NCI-H460 (cell line): ENCODE measurements at places on chromosomes 16 and 17. TPM values are rescaled to one million over a fixed set of nuclear protein-coding genes. Genes with fewer than 3 reads are reported as not detected.

The TMC8 gene
- total RNA-seq = 0.30 TPM in 1 of 2 replicates, not detected in the other

The ITGB4 gene
- 14.5 and 18.0 TPM in 2 replicates for total RNA-seq

The CCL4L2 gene
- total RNA-seq = not detected in 2 replicates

The PLLP gene
- total RNA-seq = 0.58 and 2.1 TPM in 2 replicates

The SEPTIN12 gene
- total RNA-seq = not detected in 2 replicates

The CLEC10A gene
- total RNA-seq = not detected in 2 replicates

The CHST5 gene
- total RNA-seq = 0.64 and 0.87 TPM in 2 replicates

The CCL1 gene
- not detected in 2 replicates for total RNA-seq

The NPB gene
- 0.05 TPM in 1 of 2 replicates, not detected in the other for total RNA-seq

The HEXD gene
- 8.8 and 14.1 TPM in 2 replicates for total RNA-seq

The GAS2L2 gene
- total RNA-seq = not detected in 2 replicates

The PYY gene
- not detected in 2 replicates for total RNA-seq

The KRT39 gene
- total RNA-seq = not detected in 2 replicates

The SHBG gene
- 0.10 TPM in 1 of 2 replicates, not detected in the other for total RNA-seq

DNA sequence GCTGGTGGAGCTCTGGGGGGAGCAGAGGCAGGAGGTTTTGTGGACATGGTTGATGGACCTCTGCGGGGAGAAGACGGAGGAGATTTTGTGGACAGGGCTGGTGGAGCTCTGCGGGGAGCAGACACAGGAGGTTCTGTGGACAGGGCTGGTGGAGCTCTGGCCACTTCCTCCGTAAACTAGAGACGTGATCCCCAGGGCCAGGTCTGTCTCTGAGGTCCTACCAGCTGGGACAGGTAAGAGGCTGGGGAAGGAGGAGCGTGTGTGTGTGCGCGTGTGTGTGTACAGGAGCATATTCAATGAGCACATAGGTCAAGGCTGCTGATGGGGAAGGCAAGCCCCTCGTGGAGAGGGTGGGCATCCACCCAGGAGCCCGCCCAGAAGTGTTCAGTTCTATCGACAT lies 20.6 kb downstream of the RPH3AL start:
- DNase-seq = no peak

GRCh38 chr16:50297301-50298074 lies 31.1 kb downstream of the ADCY7 start:
- no peak for DNase-seq

- DNase-seq = no peak
Observed at GRCh38 chr16:19499006-19499405, 22.9 kb downstream of the GDE1 start.

- no peak for DNase-seq
Observed at GRCh38 chr17:73248532-73248931, 13.1 kb downstream of the CPSF4L start.

- DNase-seq = no peak
Observed at GRCh38 chr17:68207651-68208253, 40.1 kb upstream of the AMZ2 start.

DNA sequence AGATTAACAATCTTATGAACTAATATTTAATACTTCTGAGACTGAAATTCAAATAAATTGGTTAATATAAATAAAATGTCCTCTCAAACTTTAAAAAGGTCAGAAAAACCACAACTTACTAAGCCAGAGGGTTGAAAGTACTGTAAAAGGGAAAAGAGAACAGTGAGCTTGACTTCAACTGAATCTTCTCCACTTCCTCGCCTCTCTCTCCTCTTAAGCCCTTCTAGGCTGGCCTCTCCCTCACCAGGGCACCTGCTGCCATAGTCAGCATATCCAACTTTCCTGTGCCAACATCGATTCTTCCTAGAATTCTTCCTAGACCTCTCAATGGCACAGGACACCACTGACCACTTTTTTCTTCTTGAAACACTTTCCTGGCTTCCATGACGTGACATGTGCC lies 19.4 kb downstream of the GNA13 start:
- DNase-seq = no peak

GRCh38 chr17:77331301-77331864 lies 190.6 kb downstream of the SEC14L1 start:
- peak; percentile 79 for DNase-seq

- no peak for DNase-seq
Observed at GRCh38 chr17:48676963-48677558, 45.3 kb downstream of the PRAC1 start.

DNA sequence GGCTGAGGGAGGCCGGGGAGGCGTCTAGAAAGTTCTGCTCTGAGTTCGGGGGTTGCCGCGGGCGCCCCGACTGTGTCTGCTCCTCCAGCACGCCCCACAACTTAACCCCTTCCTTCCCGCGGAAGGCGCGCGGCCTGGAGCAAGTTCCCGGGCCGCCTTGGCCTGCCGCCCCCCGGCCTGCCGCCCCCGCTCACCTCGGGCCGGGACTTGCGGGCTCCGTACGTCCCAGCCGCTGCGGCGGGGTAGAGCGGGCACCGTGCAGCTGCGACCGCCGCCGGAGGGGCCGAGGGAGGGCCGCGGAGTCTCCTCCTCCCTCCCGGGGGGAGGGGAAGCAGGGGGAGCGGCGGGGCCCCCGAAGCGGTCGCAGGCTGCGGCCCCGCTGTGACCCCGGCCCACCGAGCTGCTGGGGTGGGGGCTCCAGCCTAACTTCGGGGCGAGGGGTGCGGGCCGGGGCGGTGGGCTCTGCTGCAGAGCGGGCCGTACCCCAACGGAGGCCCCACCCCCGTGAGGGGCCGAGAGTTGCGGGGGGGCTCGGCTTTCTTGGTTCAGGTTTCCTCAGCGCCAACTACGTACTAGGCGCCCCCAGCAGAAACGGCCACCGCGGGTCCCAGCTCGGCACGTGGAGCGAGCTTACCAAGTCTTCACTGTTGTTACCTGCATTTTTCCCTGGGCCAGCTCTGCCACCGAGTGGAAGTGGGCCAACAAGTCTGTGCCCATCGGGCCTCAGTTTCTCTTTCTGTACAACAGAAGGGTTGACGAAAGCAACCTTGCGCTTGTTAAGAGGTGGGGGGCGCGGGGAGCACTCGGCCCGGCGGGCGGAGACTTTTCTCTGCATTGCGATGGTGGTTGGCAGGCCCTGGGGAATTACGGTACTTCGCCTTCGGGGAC lies at the start of gene CCDC102A:
Gene CCDC102A, minus strand, starts transcription at position 266 of the 888 bp plus-strand sequence. CDS start 7,394 bp downstream, outside the sequence.
- peak; percentile 13 for DNase-seq

GRCh38 chr17:61088556-61088955 lies 311.1 kb upstream of the TBX2 start:
- DNase-seq = no peak

DNA sequence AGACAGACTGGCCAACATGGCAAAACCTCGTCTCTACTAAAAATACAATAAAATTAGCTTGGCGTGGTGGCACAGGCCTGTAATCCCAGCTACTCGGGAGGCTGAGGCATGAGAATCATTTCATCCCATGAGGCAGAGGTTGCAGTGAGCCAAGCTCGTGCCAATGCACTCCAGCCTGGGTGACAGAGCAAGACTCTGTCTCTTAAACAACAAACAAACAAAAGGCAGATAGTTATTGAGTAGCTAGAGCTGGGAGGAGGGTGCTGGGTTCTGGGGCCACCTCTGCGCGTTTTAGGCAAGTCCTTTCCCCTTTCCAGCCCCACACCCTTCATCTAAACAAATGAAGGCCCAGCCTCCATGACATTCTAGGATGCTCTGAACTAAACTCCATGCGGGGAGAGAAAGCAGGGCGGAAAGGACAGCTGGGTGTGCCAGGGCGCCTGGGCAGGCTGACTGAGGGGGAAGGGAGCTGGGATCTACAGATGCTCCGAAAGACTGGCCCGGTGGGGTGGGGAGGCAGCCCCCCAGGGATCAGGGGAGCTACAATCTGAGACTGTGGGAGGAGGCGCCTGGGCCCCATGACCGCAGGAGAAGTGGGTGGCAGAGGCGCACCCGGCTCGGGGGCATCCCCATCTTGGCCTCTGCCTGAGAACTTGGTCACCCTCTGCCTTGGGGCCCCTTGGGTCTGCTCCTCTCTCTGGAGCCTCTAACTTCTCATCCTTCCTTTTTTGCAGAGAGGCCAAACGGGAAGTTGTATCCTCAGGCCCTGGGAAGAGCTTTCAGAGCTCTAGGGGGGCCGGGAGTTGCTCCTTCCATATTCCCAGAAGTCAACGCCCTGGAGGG lies 910 bp downstream of the ITGAL start:
- no peak for DNase-seq

- DNase-seq = no peak
Observed at GRCh38 chr17:60422162-60422665, at the start of gene CHCT1. TSS of gene CHCT1 (plus strand) at chr17:60422489. CDS start at chr17:60422593, 104 bp downstream.

GRCh38 chr17:59547131-59547915 lies 18.1 kb upstream of the DHX40 start:
- DNase-seq = no peak

GRCh38 chr16:2214719-2214968 lies at the start of gene PGP:
TSS of gene PGP (minus strand) at chr16:2214840. CDS start at chr16:2214777, 63 bp downstream.
- no peak for DNase-seq

GRCh38 chr16:17777408-17777863 lies 306.7 kb upstream of the XYLT1 start:
- peak; percentile 58 for DNase-seq

DNA sequence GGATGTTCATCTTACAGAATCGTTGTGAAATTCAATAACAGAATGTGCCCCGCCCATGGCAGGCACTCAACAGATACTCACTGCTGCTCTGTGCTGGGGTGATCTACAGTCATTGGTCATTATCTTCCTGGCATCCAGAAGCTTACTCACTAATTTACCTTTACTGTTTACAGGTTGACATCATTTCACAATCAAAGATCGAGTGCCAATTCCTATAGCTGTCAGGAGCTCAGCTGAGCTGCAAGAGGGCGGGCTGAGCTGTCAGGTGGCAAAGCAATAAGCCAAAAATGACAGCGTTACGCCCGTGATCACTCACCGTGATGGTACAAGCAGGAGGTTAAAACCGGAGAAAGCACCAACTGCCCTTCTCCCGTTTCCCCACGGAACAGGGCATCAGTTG lies 51.2 kb downstream of the LITAF start:
- no peak for DNase-seq

DNA sequence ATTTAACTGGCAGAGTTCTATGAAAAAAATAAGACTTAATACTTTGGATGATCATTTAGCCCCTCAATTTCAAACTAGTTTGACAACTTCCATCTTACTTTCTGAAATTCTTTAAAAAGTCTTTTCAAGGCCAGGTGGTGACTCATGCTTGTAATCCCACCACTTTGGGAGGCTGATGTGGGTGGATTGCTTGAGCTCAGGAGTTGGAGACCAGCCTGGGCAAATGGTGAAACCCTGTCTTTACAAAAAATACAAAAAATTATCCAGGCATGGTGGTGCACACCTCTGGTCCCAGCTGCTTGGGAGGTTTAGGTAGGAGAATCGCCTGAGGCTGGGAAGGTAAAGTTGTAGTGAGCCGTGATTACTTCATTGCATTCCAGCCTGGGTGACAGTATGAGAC lies 154.4 kb downstream of the TANC2 start:
- no peak for DNase-seq

- no peak for DNase-seq
Observed at GRCh38 chr16:49021136-49021535, 260.5 kb downstream of the CBLN1 start.

- DNase-seq = no peak
Observed at GRCh38 chr17:47884905-47885730, 10.9 kb upstream of the SP2 start.

DNA sequence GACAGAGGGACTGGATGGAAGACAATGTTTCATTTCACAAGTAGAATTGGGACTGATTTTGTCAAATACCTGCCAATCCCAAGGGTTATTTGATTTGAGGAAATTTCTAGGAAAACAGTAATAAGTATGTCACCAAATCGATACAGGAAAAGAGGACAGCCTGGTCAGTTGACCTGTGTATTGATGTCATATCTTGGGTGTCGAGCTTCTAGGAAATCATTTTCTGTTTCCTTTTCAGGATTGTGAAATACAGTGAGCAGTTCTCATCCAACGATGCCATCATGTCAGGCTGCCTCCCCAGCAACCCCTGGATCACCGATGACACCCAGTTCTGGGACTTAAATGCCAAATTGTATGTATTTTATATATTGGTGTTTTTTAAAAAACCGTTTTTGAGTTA lies 56.1 kb downstream of the RGS9 start:
- peak; percentile 43 for DNase-seq

- no peak for DNase-seq
Observed at GRCh38 chr17:40106760-40107521, 6.6 kb upstream of the NR1D1 start.

GRCh38 chr17:75869282-75870141 lies 8.9 kb downstream of the TRIM47 start:
- DNase-seq = peak; percentile 84

- DNase-seq = no peak
Observed at GRCh38 chr16:85236818-85237150, 124.5 kb upstream of the CIBAR2 start.

- no peak for DNase-seq
Observed at GRCh38 chr16:55588799-55589198, 22.3 kb downstream of the CAPNS2 start.

DNA sequence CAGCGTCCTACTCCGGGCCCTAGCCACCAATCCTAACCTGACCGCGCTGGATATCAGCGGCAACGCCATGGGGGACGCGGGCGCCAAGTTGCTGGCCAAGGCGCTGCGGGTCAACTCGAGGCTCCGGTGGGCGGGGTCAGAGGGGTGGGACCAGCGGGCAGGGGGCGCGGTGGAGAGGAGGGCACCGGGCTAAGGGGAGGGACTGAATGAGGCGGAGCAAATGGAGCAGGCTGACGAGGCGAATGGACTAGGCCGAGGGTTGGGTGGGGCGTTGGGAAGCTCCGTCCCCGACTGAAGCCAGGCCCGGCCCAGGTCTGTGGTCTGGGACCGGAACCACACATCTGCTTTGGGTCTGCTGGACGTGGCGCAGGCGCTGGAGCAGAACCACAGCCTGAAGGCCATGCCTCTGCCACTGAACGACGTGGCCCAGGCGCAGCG lies 4.6 kb downstream of the CARMIL2 start:
- DNase-seq = no peak

DNA sequence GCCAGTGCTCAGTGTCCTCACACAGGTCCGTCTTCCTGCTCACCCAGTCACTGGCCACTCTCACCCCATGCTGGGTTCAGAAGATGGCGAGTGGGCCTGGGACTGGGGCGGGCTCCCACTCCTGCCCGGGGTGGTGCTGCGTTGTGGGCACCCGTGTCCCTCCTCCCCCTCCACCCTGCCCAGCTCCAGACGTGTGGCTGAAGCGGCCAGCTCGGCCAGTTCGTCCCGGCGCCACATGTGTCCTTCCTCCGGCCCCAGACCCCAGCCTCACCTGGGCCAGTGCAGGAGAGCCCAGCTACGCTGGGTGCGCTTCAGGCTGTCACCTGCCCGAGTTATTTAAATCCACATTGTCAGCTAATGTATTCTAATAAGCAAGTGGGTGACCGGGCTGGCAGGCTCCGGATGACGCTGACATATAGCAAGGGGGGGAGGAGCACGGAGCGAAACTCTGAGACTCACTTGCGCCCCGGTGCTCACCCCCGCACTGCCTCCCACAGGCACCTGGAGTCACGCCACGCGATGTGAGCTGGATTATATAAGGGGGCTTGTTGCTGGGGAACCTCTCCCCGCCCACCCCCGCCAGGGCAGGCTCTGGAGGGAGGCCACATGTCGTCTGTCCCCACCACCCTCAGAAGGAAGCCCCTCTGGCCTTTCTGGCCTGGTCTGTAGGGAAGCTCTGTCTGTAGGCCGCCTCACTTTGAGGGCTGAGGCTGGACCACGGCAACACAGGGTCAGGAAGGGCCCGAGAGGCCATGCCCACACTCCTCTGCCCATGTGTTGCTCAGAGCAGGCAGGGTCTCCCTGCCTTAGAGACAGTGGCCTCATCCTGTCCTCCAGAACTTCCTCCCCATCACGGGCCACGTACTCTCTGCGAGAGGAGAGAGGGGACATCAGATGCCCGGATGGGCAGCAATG lies 7.1 kb upstream of the BAIAP2 start:
- DNase-seq = no peak

- no peak for DNase-seq
Observed at GRCh38 chr16:71711789-71712188, 12.7 kb downstream of the PHLPP2 start.
